ENCODE measurements at places on chromosomes 2 and 18. TPM values are rescaled to one million over a fixed set of nuclear protein-coding genes. Genes with fewer than 3 reads are reported as not detected.

Gene PDCD1
- total RNA-seq = 2.2 TPM

Gene UPP2
- not detected for total RNA-seq

Gene DLX1
- total RNA-seq = not detected

Gene RFTN2
- not detected for total RNA-seq

Gene KCNJ3
- total RNA-seq = not detected

Gene ATP8B1
- total RNA-seq = not detected

Gene INPP5D
- total RNA-seq = 115 TPM
